ENCODE measurements at places on chromosomes 5 and 9.

GRCh38 chr5:96582343-96582742 lies 79.8 kb upstream of the CAST start:
- DNase-seq, result no peak

DNA sequence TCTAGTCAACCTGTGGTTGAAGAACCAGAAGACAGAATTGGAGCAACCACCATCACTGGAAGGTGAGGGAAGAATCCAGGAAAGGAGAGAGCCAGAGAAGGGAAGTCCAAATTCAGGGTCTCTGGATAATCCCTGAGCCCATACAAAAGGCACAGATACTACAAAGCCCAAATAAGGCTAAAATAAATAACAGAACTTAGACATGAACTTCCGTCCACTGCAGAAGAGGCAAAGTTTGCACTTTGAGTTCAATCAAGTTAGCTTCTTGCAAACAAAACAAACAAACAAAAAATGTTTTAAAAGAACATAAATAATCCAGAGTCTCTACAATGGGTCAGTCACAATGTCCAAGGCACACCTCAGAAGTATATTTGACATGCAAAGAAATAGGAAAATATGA lies 21.0 kb downstream of the CFAP77 start:
- DNase-seq, result no peak

GRCh38 chr5:34554641-34555040 lies 101.5 kb upstream of the RAI14 start:
- no peak for DNase-seq

DNA sequence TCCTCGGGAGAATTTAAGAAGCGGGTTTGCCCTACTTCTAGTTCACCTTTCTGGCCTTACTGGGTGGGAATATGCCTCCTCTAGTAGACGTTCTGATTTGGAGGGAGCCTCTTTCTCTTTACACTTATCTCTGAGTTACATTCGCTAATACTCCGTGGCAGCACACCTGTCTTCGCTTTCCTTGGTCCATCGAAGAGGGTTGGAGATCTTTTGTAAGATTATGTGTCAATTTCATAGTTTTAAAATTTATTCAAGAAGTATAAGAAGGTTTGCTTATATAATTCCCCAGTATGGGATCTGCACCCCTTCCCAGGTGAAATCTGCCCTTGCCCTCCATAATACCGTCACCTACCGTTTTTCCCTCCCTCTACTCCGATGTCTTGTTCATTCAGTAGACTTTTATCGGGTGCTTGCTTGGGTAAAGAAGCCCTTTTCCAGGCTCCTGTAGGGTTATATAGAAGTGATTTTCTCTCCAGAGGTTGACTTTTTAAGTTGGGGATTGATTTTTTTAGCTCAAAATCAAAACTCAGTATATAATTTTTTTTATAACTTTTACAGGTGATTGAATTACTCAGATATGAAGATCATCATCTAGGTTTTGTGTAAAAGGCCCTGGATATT lies 1.1 kb downstream of the GPBP1 start:
- DNase-seq, result no peak

DNA sequence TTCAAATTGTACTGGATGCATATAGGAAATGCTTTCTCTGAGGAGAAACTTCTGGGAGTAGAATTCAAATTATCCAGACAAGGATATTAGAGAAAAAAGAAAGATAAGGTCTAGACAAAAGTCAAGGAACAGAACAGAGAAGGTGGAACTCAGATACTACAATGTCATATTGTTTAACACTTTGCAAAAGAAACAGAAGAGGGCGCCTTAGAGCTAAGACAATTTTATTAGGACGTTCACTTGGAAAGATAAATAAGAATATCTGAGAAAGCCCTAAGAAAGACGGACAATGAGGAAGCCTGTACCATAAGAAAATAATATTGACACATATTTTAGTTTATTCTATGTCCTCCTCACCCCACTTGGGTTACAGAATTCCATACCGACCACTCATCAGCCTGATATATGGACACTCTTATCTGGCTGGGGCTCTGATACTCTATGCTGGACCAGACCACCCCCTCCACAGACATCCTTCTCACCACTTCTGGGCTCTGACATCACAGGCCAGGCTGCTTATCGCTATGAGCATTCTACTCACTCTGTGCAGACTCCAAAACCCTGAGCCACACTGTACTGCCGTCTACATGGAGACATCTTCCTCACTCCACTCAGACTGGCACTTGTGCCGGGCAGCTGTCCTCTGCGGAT lies 9.1 kb upstream of the AK3 start:
- no peak for DNase-seq

DNA sequence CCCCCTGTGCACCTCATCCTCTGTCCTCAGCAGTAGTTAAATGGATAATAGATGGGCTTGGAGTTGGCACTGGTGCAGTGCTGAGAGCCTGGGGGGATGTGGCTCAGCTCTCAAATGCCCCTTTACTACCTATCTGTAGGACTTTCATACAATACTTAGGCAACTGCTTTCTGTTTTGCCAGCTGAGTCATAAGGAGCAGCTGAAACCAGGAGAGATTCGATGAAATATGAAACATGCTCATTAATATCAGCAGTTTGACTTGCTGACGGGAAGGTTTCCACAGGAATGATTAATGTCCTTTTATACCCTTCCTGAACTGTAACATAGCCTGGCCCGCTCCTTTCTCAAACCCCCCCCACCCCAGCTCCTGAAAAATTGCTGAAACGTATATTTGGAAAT lies 142.6 kb downstream of the SAXO1 start:
- no peak for DNase-seq

GRCh38 chr5:57478826-57479225 lies 3.8 kb downstream of the ACTBL2 start:
- DNase-seq, result no peak

DNA sequence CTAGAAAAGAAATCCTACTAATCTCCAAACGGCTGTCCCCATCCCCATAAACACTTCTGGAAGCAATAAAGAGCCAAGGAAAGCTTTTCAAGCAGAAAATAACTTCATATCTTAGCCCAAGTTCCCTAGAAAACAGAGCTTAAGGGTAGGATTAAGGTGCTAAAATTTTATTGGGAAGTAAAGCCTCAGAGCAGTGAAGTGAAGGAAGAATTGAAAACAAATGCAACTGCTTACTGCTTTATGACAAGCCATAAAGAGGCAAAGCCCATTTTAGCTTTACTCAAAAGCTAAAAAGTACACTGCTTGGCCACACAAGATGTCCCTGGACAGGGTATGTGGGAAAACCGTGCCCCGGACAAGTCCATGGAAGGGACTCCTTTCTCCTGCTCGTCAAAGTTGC lies 59.7 kb downstream of the APTX start:
- no peak for DNase-seq

DNA sequence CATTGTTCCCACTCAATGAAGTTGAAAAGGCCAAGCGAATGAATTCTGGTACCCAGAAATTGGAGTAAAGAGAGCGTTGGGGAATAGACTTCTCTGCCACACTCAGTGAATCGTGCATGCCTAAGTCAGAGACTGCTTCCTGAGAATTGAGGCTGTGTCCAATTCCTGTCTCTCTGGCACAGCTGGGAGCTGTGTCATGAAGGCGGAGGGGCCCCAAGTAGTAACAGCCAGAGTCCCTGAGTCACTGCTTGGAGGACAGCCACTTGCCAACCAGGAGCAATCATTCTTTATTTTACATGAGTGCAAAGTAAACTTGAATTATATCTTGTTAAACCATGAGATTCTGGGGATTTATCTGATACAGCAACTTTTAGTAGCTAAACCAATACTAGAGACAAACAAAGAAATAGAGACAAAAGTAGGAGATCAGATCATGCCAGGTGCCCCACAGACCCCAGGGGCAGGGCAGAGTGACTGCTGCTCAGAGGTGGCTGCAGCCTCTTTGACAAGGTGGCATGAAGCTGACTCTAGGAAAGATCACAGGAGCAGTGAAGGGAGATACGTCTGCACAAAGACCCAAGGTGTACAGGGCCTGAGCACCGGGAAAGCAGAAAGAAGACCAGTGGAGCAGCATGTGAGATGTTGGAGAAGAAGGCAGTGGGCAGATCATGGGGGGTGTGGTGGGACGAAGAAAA lies 246.0 kb downstream of the GADD45G start:
- no peak for DNase-seq
